ENCODE measurements at places on chromosomes 2 and 18. TPM values are rescaled to one million over a fixed set of nuclear protein-coding genes. Genes with fewer than 3 reads are reported as not detected.

DNA sequence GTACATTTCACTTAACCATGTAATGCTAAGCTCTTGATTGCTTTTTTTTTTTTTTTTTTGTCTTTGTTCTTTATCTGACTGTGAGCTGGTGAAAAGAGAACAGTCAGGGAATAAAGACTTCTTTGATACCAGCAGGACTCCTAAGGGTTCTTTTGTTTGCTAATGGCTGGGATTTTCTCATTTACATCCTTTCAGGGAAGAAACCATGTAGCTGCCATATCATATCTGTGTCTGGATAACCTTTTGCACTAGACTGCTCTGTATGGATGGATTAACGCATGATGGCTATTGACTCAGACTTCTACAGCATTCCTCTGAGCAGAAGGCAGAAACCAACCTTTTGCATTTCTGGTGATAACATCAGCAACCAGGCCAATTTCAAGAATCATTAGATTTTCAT, 504.0 kb downstream of the LRRTM4 start:
- DNase-seq, result no peak

- DNase-seq, result no peak
Observed at GRCh38 chr2:24010477-24011249, 778 bp downstream of the MFSD2B start.

GRCh38 chr2:61452392-61452791, 18.5 kb downstream of the USP34 start:
- no peak for DNase-seq

DNA sequence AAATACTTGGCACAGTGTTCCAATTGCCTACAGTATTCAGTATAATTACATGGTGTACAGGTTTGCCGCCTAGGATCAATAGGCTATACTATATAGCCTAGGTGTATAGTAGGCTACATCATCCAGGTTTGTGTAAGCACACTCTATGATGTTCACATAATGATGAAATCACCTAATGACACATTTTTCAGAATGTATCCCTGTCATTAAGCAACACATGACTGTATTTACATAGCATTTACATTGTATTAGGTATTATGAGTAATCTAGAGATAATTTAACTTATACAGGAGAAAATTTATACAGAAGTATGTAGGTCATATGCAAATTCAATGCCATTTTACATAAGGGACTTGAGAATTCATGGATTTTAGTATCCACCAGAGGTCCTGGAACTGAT, 35.4 kb downstream of the SCN7A start:
- no peak for DNase-seq

- DNase-seq, result peak; percentile 27
Observed at GRCh38 chr2:120761911-120762310, 26.2 kb downstream of the GLI2 start.

DNA sequence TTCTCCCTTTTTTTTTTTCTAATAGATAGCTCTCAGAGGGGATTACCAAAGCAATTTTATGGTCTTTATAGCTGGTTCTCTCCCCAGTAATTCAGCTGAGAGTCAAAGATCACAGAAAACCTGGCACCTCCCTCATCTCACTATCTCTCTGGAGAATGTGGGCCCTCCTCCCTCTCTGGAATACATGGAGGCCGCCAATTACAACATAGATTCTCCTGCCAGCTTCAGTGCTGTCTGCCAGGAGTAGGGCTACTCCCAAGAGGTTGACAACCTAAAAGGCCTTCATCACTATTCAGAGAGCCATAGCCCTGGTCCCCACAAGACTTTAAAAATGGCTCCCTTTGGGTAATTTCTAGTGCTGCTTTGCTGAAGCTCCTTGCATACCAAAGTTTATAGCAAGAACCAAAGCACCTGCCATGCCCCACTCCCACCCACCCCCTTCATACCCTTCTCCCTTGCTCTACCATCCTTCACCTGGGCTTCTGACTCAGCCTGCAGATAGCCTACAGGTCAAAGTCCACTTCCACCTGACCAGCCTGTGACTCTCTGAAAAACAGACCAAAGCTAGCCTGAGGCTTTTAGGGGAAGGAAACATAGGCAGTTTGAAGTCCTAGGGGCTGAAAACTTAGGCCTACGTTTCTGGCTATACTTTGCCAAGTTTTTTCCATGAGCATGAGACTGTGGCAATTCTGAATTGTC, 472.3 kb downstream of the TNS1 start:
- DNase-seq, result no peak

GRCh38 chr2:238106339-238106697, 6.2 kb downstream of the ESPNL start:
- no peak for DNase-seq

DNA sequence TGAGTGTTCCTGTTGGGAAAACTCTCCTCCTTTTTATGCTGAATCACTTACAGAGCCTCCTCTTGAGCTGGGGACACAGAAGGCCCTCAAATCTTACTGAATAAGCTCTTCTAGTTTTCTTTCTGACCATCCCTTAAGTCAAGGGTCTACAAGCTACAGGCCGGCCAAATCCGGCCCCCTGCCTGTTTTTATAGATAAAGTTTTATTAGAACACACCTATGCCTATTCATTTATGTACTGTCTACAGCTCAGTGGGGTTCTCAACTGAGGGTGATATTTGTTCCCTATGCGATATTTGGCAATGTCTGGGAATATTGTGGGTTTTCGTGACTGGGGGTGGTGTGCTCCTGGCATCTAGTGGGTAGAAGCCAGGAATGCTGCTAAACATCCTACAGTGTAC, 14.0 kb downstream of the CDC42EP3 start:
- DNase-seq, result no peak

DNA sequence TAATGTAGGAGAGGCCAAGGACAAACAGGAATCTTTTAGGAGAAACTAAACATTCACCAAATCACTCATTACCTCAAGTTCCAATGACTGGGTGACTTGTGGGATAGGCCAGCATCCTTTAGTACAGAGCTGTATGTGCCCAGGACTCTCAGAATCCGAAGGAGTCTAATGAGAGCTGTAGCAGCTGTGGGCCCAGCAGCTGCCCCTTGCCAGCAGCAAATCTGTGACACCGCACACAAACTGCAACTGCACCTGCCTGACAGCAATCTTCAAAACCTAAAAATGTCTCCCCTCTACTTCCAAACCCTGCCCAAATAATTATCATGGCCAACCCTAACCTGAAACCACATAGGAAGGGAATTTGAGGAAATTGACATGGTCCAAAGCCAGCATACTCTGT, 44.5 kb upstream of the ACVR2A start:
- DNase-seq, result no peak

DNA sequence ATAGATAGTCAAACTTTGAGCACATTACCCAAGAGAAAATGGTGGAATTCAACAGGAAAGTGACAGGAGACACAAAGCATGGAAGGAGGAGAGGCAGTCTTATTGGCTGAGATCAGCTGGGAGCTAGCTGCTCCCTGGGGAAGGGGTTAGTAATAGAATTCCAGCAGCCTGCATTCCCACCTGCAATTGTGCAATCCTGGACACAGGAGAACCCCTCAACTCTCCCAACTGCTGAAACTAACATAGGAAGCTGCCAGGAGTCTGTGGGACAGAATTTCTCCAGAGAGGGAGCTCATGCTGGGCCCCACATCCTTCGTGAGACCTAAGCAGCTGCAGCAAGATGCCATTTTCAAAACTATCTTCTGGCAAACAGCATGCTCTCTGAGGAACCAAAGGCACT, 69.8 kb upstream of the ACVR1C start:
- DNase-seq, result no peak

GRCh38 chr2:10462178-10463083, 14.3 kb upstream of the ODC1 start:
- DNase-seq, result no peak

GRCh38 chr2:3547915-3548314, 10.2 kb downstream of the RNASEH1 start:
- no peak for DNase-seq

GRCh38 chr18:10285283-10285640, 169.2 kb upstream of the APCDD1 start:
- no peak for DNase-seq

DNA sequence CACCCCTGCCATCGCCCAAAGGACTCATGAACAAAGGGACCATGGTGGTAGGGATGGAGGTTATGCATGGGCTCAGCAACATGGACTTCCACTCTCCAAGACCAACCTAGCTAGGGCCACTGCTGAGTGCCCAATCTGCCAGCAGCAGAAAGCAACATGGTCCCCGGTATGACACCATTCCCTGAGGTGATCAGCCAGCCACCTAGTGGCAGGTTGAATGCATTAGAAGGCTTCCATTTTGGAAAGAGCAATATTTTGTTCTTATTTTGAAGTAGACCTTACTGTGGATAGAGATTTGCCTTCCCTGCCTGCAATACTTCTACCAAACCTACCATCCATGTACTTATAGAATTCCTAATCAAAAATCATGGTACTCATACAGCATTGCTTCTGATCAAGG, 99.8 kb downstream of the METTL4 start:
- no peak for DNase-seq

DNA sequence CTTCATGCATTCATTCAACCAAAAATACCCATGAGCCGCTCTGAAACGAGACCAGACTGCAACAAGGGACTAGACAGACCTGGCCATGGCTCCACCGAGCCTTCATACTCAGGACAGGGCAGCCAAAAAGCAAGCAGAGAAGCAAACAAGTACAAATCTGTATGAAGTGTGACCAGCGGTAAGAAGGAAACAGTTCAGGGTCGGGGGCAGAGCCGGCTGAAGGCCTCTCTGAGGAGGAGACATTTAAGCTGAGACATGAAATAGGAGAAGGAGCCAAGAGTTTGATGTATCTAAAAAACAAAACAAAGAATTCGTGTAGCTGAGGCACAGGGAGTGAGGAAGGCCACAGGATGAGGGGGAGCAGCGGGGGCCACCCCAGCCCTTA, 21.3 kb upstream of the SLC66A3 start:
- DNase-seq, result no peak

GRCh38 chr2:200077210-200077650, 121.8 kb downstream of the MAIP1 start:
- no peak for DNase-seq

DNA sequence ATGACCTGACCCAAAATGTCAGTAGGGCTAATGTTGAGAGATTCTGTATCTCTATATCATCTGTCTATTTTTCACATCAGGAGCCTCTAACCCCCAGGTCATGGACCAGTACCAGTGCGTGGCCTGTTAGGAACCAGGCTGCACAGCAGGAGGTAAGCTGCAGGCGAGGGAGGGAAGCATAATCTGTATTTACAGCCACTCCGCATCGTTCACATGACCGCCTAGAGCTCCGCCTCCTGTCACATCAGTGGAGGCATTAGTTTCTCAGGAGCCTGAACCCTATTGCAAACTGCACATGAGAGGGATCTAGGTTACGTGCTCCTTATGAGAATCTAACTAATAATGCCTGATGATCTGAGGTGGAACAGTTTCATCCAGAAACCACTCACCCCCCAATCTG, 180.6 kb downstream of the RDH14 start:
- DNase-seq, result no peak

DNA sequence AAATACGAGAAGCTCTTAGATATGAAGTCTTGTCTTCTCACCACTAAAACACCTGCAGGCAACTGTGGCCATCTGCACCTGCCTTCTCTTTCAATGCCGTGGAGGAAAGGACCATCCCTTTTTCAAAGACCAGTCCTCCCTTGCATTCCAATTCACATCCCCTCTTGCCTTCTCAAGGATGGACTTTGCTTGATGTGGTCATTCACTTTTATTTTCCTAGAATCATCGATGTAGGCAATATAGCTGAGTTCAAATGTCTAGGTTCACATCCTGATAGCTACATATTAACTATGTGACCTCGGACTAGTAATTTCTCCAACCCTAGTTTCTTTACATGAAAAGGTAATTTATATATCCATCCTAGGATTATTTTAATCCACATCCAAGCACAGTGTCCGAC, 110.1 kb downstream of the HIBCH start:
- DNase-seq, result no peak

GRCh38 chr18:2916184-2916583, 69.4 kb downstream of the EMILIN2 start:
- DNase-seq, result no peak

DNA sequence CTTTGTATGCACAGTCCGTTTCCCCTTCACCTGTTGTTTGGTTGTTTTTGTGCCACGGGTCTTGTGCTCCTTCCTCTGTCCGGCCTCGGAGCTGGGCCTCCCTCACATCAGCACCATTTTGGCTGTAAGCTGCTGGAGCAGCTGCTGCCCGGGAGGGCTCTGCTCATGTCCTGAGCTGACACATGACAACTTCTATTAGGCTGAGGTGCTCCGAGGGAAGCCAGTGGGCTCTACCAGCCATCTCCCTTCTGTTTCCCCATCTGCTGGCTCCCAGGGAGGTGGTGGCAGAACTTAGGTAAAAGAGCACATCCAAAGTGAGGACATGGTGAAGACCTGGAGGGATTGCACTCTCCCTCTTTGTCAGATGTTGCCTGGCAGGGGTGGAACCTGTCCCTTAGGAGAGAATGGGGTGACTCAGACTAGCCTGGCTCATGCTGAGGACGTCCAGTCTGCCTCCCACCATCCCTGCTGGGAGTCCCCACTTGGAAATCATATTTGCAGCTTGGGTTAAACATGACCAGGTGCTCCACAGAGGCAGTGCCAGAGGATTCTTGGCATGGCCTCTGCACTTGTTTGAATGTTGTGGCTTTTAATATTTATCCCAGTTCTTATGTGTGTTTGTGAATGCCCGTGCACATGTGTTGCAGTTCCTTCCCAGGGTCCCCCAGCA, 49.8 kb upstream of the TNP1 start:
- DNase-seq, result no peak

DNA sequence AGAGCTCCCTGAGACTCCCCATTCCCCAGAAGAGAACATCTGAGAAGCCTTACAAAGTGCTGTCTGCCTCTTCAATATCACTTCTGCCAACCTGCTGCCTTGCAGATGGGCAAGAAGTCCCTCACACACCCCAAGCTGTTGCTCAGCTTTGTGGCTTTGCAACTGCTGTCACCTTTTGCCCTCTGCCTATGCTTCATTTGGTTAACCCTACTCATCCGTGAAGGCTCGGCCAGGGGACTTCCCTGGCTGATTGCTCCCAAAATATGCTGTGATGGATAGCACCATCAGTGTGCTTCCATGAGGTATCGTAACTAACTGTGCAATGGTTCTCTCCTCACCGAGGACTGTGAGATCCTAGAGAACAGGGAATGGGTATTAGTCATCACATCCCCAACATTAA, 88.9 kb upstream of the CYP1B1 start:
- no peak for DNase-seq

Gene FLACC1
- 6.8 TPM for total RNA-seq

Gene C2orf68
- 40.6 TPM for total RNA-seq

Gene ZNF521
- total RNA-seq, result 12.7 TPM

Gene TMEM17
- 1.8 TPM for total RNA-seq

Gene VIT
- 4.2 TPM for total RNA-seq

Gene ACP1
- total RNA-seq, result 68.6 TPM

Gene RMND5A
- 32.1 TPM for total RNA-seq

Gene RESP18
- not detected for total RNA-seq

Gene TSPYL6
- not detected for total RNA-seq

Gene EEF1B2
- 408 TPM for total RNA-seq

Gene ASPRV1
- total RNA-seq, result 1.9 TPM

Gene PFN4
- total RNA-seq, result 1.7 TPM

Gene MARCHF4
- total RNA-seq, result 0.12 TPM

Gene TRIM43
- total RNA-seq, result not detected

Gene MYO1B
- total RNA-seq, result 123 TPM

Gene ZNF385B
- total RNA-seq, result 63.2 TPM

Gene COLEC11
- 0.30 TPM for total RNA-seq

Gene MAP3K20
- total RNA-seq, result 40.8 TPM

Gene MDH1B
- total RNA-seq, result 3.3 TPM

Gene RPS27A
- 736 TPM for total RNA-seq
